ENCODE measurements at places on chromosomes 6 and 20.

DNA sequence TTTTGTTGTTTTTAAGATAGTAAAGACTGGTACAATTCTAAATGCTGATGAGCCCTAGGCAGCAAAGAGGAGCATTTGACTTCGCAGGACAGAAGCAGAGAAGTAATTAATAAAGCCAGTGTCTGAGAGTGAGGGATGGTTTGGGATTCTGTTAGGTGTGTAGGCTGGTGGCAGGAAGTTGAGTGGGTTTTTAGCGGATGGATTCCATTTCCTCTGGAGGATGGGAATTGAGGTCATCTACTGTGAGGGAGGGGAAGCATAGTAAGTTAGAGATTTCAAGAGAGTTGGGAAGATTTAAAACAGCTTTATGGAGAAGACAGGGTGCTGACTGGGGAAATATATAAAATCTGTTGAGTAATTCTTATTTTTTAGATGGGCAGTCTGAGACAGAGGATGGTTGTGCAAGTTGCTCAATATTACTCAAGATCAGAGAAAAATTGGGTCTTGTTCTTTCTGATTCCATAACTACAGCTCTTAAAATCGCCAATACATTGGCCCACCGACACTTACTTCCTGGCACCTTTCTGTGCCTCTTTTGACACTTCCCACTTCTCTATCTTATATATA is 48.8 kb downstream of the PRL start:
- DNase-seq = no peak

- no peak for DNase-seq
Observed at GRCh38 chr6:7730001-7730783, 4.3 kb downstream of the BMP6 start.

DNA sequence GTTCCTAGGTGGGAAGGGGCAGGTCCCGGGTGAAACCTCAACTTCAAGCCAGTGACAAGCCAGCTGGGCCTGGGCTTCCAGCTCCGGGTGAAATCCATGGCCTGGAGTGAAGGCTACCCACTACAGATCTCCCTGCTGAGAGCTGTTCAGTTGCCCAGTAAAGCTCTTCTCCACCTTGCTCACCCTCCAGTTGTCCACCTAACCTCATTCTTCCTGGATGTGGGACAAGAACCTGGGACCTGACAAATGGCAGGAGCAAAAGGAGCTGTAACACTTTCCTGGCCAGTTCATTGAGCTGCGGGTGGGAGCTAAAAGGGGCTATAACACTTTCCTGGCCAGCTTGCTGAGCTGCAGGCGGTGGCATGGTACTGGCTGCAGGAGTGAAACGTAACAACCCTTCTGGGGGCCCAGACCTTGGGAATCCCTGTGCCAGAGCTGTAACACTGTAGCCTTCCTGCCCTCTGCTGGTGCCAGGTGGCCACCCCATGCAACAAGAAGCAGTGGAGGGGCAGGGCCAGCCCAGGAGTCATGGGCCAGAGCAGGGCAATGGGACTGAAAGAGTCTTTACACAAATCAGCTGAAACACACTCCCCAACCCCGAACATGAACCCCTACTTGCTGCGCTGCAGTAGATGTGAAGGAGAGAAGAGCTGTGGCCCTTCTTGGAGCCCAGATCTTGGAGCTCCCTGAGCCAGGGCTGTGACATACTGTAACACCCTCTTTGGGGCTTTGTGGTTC is 3.6 kb upstream of the HINT3 start:
- no peak for DNase-seq

GRCh38 chr6:26205625-26206574 is 118.7 kb downstream of the HFE start:
- DNase-seq = no peak

GRCh38 chr20:58492074-58492718 is 23.0 kb downstream of the APCDD1L start:
- no peak for DNase-seq

DNA sequence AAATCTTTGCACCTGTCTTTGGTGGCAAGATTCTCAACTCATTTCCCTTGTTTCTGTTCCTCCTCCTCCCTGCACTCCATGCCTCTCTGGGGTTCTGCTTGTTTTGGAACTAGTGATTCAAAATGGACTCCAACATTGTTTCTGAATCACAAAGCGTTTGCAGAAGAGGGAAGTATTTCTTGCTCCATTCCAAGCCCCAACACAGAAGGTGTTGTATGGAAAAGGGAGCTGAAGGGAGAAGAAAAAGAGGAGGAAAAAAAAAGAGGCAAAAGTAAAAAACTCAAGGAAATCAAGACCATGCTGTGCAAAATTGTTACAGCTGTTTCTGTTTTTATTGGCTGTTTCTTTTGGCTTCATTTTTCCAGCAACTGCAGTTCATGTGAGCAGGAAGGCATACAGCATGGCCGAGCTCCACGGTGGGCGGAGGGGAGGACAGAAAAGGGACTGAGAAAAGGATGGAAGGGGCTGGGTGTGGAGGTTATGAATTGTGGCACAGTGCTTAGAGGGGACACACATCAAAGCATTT is 66.9 kb upstream of the PRL start:
- no peak for DNase-seq

Measured in activated T-helper 1 cell treated with anti-CD3 and anti-CD28 coated beads, Interleukin-2, amount 50 U/mL, for 16 hours (primary cell).